ENCODE measurements at places on chromosomes 13 and 19.
A peak's percentile ranks its signal among the peaks of the same experiment; 100 is the strongest.

- no peak for DNase-seq
Observed at GRCh38 chr13:43985422-43986072, 105.8 kb downstream of the LACC1 start.

DNA sequence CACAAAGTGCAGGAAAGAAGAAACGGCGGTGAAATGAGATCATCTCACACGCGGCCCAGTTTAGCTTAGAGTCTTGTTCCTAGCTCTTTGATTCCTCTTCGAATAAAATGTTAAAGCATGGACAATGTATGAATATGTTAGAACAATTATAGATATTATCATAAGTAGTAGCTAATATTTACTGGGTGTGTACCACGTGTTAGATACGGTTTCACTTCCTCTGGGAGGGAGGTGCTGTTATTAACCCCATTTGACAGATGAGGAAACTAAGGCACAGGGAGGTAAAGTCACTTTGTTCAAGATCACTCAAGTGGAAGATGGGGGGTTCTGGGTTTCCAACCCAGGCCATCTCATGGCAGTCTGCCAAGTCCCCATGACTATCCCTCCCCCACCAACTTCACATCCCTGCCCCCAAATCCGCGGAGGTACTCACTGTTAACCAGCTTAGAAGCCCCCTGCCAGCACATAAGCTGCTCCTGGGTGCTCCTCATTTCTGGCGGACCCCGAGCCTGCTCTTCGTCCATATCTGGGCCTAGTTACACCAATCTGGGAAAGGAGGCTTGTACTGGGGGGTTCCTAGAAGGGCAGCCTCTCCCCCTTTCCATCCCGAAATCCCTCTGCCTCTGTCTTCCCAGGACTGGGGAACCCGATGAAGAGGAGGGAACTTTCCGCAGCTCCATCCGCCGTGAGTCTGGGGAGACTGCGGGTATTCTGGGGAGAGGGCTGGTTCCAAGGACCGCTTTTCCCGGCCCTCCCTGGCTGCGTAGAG, 1.0 kb upstream of the FXYD7 start:
- DNase-seq = no peak

GRCh38 chr13:50594276-50595051, 249.0 kb downstream of the DLEU7 start:
- DNase-seq = no peak

DNA sequence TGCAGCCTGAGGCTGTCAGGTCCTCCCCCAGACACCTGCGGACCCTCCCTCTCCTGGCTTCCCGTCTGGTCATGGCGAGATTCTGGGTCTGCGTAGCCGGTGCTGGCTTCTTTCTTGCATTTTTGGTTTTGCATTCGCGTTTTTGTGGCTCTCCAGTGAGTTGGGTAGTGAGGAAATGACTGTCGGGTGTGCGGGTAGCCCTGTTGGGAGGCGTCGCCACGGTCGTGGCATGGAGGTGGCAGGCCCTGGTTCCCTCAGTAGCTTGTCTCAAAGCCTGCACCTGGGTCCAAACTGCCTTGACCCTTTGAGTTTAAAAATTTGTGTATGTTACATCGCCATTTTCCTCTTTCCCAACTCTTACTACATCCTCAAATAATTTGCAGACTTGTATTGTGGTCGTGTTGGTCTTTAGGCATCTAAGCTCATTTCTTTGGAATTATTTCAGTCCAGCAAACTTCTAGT, 344 bp downstream of the NHLRC3 start:
- peak; percentile 36 for DNase-seq

DNA sequence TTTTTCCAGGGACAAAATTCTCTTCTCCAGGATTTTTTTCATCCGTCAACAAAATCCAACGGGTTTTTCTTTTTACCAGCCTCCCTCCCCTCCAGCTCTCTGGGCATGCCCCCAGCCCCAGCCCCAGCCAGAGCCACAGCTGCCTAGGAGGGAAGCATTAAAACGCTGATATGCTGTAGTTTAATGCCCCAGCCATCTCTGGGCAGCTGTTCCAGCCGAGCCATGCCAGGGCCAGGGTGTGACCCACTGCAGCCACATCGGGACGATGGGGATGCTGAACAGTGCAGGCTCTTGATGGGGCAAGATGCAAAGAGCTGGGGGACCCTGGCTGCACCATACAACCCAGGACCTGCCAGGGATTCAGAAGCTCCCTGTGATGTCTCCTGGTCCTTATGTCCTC, 32.1 kb downstream of the TSHZ3 start:
- DNase-seq = no peak

Measured in RKO (cell line).